Stimulated activated CD4-positive, alpha-beta T cell treated with anti-CD3 and anti-CD28 coated beads, Interleukin-4, amount 100 ng/mL, for 48 hours (primary cell): ENCODE measurements at places on chromosomes 6 and 20.
A peak's percentile ranks its signal among the peaks of the same experiment; 100 is the strongest.

GRCh38 chr6:112128208-112128607 is 40.8 kb downstream of the FAM229B start:
- DNase-seq = no peak

DNA sequence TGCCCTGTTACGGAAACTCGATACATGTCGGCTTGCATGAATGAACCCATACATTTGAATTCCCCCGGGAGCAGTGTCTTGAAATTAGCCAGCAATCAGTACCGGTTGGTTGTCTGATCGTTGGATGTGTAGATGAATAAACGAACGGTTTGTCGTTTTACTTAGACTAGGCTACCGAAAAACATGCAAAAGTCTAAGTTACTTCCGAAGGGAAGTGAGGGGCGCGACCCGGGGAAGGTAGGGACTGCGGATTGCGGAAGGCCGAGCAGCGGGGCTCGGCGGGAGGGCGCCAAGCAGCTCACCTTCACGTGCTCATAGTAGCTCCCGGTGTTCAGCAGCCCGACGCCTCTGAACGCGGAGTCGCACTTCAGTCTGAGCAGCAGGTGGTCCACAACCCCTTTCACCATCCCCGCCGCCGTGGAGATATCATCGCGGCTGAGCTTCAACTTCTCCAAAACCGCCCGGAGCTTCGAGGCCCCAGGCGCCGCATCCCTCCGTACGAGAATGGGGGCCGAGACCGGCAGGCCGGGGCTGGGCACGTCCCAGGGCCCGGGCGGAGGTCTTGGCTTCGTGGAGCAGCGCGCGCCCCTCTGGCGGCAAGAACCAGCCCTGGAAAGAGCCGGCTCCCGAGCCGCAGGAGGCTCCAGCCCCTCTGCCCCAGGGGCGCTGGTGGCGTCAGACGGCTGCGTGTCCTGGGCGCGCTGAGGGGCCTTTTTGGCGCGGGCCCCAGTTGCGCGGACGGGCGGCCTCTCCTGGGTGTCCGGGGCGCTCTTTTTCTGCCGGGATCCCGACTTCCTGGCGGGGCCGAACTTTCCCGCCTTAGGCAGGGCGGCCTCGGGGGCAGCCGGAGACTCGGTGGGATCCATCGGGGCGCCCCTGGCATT is 632 bp downstream of the CGAS start:
- peak; percentile 24 for DNase-seq

DNA sequence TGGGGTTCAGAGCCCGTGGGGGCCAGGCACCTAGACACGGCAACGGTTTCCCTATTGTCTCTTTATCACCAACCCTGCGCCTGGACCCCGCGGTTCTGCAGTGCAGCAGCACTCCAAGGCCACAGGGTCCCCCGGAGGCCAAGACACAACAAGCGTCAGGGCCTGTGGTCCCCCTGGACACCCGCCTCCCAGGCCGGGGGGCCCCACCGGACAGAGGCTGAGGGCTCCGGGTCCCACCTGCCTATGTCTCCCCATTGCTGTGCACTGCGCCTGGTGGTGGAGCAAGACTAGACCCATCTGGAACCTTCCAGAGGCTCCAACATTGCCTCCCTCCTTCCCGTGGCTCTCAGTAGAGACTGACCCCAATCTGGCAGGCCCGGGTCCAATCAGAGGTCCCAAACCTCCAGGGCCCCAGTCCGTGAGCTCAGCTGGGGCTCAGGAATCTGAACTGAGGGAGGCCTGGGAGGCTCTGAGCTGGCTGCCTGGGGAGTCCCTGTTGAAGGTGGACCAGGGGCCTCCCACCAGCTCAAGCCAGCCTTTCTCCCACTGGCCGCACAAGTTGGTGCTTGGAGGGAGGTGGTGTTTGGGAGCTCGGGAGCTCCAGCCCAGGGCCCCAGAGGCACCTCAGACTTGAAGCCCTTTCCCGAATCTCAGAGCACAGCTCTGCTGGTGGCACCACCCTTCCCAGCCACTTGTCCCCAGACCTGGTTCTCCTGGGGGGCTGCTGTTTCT is 8.8 kb downstream of the GATA5 start:
- no peak for DNase-seq

- no peak for DNase-seq
These were observed 49.9 kb upstream of the MAFB start for GRCh38 chr20:40738976-40739375.

- no peak for DNase-seq
These were observed 10.7 kb downstream of the SOD2 start for GRCh38 chr6:159682295-159682694.

- no peak for DNase-seq
These were observed 28.1 kb upstream of the ARFGEF2 start for GRCh38 chr20:48893374-48893773.

GRCh38 chr6:19715167-19715551 is 122.0 kb upstream of the ID4 start:
- DNase-seq = no peak

DNA sequence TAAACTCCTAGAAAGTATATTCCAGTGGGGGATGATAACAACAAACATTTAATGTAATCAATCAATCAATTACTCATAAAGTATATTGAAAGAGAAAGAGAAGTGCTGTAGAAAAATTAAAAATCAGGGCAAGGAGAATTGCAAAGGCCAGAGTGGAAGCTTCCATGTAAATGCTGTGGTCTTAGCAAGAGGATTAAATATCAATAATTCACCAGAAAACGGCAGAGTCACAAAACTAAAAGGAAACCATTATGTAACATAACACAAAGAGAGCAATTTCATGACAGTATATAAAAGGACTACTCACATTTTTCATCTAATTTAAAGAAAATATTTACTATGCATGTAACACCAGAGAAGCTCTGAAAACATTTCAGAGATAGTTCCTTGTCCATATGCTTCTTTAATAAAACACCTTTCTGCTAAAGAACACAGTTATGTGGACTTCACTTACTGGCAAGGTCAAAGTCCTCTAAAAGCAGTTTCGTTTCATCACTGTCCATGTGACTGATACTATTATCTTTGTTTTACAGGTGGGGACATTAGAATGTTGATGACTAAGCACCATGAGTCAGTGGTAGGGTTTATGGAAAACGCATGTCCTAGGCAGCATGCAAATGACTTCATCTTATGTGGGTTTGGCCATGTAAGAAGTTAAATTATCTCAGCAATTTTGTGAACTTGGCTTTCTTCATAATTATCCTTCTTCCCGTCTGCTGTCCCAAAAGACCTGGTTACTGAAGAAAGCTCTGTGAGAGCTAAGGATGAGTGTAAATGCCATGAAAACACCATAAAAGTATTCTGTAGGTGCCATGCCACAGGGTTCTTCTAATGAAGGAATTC is 185.8 kb upstream of the TENT5A start:
- no peak for DNase-seq

GRCh38 chr6:142009647-142010046 is 123.1 kb upstream of the GJE1 start:
- DNase-seq = no peak

- no peak for DNase-seq
These were observed 64.5 kb downstream of the FAM120B start for GRCh38 chr6:170371080-170371479.

DNA sequence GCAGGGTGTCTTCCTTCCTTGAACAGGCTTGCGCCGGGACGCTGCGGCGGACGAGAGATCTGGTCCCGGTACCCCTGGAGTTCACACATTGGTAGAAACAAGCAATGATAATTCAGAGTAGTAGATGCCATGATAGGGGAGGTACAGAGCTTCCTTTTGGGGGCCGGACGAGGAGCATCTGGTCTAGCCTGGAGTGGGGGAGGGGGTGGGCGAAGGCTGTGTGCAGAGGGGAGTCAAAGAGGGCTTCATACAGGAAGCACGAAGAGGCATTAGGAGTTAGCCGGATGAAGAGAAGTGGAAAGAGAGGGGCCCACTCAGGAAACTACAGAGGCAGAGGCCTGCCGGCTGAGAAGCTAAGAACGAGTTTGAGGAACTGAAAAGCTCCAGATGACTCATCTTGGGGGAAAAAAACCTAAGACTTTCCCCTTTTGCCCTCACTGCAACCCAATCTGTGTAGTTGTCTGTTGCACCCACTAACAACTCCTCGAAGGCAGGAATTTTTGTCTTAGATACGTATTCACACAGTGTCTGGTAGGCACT is 611 bp downstream of the CNPY3 start:
- DNase-seq = peak; percentile 45

GRCh38 chr6:167797476-167798265 is 29.0 kb upstream of the AFDN start:
- no peak for DNase-seq

DNA sequence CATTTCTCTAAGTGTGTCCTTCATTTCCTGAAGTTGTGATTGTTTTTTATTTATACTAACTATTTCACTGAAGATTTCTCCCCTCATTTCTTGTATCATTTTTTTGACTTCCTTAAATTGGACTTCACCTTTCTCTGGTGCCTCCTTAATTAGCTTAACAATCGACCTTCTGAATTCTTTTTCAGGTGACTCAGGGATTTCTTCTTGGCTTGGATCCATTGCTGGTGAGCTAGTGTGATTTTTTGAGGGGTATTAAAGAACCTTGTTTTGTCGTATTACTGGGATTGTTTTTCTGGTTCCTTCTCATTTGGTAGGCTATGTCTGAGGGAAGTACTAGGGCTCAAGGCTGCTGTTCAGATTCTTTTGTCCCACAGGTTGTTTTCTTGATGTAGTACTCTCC is 92.8 kb downstream of the ESR1 start:
- DNase-seq = no peak

DNA sequence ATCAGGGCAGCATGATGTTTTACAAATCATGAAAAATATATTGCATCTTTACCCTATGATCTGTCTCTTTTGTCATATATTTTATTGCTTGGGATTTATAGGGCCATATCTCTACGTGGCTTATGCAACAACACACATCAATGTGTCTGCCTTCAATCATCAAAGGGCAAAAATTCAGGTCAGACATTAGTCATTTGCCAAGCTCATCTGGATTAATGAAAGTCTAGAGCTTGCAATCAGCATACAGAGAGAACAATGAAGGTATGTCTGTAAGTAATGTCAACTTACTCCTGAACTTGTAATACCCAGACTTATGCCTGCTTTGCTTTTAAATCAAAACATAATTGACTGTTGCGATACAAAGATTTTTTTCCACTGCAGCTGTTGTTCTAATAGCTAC is 282.7 kb downstream of the HAO1 start:
- no peak for DNase-seq

GRCh38 chr6:108434222-108434621 is 126.5 kb upstream of the FOXO3 start:
- no peak for DNase-seq

GRCh38 chr6:33850869-33851541 is 47.2 kb upstream of the MLN start:
- no peak for DNase-seq

DNA sequence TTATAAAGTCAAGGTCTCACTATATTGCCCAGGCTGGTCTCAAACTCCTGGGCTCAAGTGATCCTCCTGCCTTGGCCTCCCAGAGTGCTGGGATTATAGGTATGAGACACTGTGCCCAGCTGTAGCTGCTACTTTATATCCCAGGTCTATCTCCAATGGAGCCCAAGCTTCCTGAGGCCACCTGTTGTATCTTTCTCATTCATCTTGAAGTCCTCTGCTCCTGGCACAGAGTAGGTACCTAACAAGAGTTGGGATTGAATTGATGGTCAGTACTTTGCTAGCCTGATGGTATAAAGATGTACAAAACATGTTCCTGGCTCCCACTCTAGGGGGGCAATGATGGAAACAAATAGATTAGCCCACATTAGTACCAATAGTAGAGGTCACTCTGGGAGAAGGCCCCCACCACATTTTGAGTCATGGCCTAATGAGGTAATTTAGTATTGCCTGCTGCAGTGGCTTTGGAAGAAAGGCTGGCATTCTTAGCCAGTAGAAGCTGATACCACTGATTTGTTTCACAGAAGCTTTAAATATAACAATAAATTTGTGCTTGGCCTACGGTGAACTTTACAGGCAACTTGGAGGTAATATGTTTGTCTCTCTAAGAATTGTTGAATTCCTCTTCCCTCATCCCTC is 5.4 kb downstream of the PTPN1 start:
- DNase-seq = no peak

GRCh38 chr6:33247977-33248642 is 23.6 kb downstream of the VPS52 start:
- peak; percentile 92 for DNase-seq

DNA sequence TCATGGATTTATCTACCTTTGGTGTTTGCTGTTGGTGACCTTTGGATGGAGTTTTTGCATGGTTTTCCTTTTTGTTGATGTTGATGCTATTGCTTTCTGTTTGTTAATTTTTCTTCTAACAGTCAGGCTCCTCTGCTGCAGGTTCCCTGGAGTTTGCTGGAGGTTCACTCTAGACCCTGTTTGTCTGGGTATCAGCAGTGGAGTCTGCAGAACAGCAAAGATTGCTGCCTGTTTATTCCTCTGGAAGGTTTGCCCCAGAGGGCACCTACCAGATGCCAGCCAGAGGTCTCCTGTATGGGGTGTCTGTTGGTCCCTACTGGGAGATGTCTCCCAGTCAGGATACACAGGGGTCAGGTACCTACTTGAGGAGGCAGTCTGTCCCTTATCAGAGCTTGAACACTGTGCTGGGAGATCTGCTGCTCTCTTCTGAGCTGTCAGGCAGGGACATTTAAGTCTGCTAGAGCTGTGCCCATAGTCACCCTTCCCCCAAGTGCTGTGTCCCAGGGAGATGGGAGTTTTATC is 9.2 kb upstream of the ZNF337 start:
- DNase-seq = no peak

DNA sequence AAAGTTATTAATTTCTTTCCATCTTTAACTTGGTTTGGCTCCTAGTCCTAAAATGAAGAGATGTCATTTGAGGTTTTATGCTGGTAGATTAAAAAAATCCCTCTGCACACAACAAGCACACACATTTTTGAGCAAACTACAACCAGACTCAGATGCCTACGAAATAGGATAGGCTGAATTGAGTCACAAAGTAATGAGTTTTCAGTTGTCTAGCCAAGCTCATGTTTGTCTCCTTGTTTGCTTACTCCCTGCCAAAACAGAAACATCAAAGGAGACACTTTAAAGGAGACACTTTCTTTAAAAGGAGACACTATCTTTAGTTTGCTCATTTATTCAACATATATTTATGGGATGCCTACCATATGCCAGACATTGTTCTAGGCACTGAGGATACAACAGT is 56.2 kb downstream of the TPBG start:
- DNase-seq = no peak

- peak; percentile 70 for DNase-seq
These were observed 946 bp downstream of the BEND3 start for GRCh38 chr6:107114213-107114925.

GRCh38 chr20:44810061-44810390 is 320 bp downstream of the RIMS4 start:
- no peak for DNase-seq

GRCh38 chr20:58453391-58453790 is 61.8 kb downstream of the APCDD1L start:
- no peak for DNase-seq

- no peak for DNase-seq
These were observed 3.7 kb downstream of the TNFAIP3 start for GRCh38 chr6:137870744-137871247.

DNA sequence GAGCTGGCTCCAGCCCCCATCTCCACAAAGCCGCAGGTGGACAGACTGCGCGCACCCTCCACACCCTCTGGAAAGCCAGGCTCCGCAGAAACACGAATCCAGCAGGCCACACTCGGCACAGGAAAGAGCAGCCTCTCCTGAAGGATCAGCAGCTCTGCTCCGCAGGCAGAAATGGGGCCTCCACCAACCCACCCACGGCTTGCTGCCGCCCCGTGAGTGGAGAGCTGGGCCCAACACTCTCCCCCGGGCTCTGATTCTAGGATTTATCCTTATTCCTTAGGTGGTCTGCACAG is 39.2 kb downstream of the TAF4 start:
- DNase-seq = no peak
